ENCODE measurements at places on chromosomes 5 and 9. TPM values are rescaled to one million over a fixed set of nuclear protein-coding genes. Genes with fewer than 3 reads are reported as not detected.

Gene TTLL11
- total RNA-seq, result 1.1 TPM

Gene PCDHB8
- 7.6 TPM for total RNA-seq

Gene ACSL6
- 0.18 TPM for total RNA-seq

Gene PLCXD3
- 0.10 TPM for total RNA-seq

Gene WDR38
- total RNA-seq, result not detected

Gene ZCCHC9
- total RNA-seq, result 41.5 TPM

Gene ZNF608
- 37.5 TPM for total RNA-seq

Gene ARID3C
- 0.33 TPM for total RNA-seq

DNA sequence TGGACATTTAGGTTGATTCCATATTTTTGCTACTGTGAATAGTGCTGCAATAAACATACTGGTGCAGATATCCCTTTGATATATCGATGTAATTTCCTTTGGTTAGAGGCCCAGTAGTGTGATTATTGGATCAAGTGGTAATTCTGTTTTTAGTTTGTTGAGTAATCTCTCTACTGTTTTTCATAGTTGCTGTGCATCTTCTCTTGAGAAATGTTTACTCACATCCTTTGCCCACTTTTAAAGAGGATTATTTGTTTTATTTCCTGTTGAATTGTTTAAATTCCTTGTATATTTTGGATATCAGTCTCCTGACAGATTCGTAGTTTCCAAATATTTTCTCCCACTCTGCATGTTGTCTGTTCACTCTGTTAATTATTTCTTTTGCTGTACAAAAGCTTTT, 352.6 kb upstream of the TARS1 start:
- H3K36me3 ChIP-seq, result no peaks in the 10 kb centered on the region
- H3K4me3 ChIP-seq, result no peak overlapping the region
- H3K4me1 ChIP-seq, result no peaks in the 10 kb centered on the region
- DNase-seq, result no peak
- no peak overlapping the region for H3K27ac ChIP-seq

DNA sequence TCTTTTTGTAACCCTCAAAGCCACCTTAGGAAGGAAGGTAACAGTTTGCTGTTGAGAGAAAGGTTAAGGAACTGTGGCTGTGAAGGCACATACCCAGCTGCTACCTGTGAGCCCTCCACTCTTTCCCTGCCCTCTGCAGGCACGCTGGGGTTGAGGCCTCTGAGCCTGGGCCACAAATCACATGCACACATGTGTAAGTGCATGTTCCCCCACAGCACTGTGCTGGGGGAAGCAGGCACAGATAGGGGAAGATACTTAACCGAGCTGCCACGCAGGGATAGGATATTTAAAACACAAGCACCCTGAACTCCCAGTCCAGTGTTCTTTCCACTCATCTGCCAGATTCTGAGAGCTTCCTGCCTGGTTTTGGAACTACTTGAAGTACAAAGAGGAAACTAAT, 18.1 kb downstream of the LARP1 start:
- no peak for DNase-seq
- no peaks in the 10 kb centered on the region for H3K36me3 ChIP-seq
- H3K4me1 ChIP-seq, result peaks cover 43% of the 10 kb centered on the region

GRCh38 chr5:139881143-139881733, 85.6 kb downstream of the PSD2 start:
- H3K4me1 ChIP-seq, result no peaks in the 10 kb centered on the region
- no peak overlapping the region for H3K27ac ChIP-seq
- no peak overlapping the region for H3K4me3 ChIP-seq
- H3K36me3 ChIP-seq, result no peaks in the 10 kb centered on the region
- H3K27me3 ChIP-seq, result no peaks in the 10 kb centered on the region
- no peak for DNase-seq

- no peak for DNase-seq
- H3K36me3 ChIP-seq, result no peaks in the 10 kb centered on the region
- peaks cover 7% of the 10 kb centered on the region for H3K4me1 ChIP-seq
- no peaks in the 10 kb centered on the region for H3K27me3 ChIP-seq
These were observed 59.1 kb upstream of the IER5L start for GRCh38 chr9:129237164-129237611.

GRCh38 chr9:98555651-98556465, 152.9 kb downstream of the GABBR2 start:
- H3K4me3 ChIP-seq, result no peak overlapping the region
- H3K4me1 ChIP-seq, result no peaks in the 10 kb centered on the region
- no peaks in the 10 kb centered on the region for H3K36me3 ChIP-seq
- H3K27ac ChIP-seq, result no peak overlapping the region

- H3K27ac ChIP-seq, result no peak overlapping the region
- no peaks in the 10 kb centered on the region for H3K4me1 ChIP-seq
- DNase-seq, result no peak
- H3K36me3 ChIP-seq, result peaks cover 6% of the 10 kb centered on the region
- no peaks in the 10 kb centered on the region for H3K27me3 ChIP-seq
These were observed 290.5 kb downstream of the SLF1 start for GRCh38 chr5:94908889-94909480.

DNA sequence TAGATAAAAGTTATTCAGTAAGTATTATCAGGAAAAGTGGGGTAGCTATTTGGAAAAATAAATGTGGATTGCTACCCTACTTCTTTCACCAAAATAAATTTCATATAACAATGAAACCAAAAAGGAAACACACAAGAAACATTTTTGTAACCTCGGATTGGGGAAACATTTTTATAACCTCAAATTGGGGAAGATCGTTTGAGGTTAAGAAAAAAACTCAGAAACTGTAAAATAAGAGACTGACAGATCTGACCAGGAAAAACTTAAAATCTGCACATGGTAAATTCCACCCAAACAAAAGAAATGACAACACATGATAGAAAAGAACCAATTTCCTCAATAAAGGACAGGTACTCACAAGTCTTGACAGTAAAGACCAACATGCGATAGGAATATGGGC, 13.5 kb downstream of the EFCAB9 start:
- no peaks in the 10 kb centered on the region for H3K4me1 ChIP-seq
- H3K27ac ChIP-seq, result no peak overlapping the region
- H3K4me3 ChIP-seq, result no peak overlapping the region
- H3K36me3 ChIP-seq, result peaks cover 10% of the 10 kb centered on the region
- H3K27me3 ChIP-seq, result no peaks in the 10 kb centered on the region

DNA sequence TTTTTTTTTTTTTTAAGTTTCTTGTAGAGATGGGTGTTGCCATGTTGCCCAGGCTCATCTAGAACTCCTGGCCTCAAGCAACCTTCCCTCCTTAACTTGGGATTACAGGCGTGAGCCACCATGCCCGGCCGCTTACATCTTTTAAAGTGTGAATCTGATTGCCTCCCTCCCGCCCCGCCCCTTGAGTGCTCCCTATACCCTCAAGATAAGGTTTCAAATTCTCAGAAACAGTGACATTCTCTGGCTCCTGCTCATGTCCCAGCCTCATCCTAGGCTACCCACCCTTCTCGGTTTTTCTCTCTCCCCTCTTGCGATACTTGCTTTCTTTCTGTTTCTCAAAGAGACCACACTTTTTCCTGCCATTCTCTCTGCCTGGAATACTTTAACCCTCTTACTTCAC, 12.4 kb downstream of the MORN5 start:
- no peaks in the 10 kb centered on the region for H3K36me3 ChIP-seq
- DNase-seq, result no peak
- no peak overlapping the region for H3K4me3 ChIP-seq
- H3K4me1 ChIP-seq, result no peaks in the 10 kb centered on the region
- no peak overlapping the region for H3K27ac ChIP-seq
- H3K27me3 ChIP-seq, result no peaks in the 10 kb centered on the region

- H3K27ac ChIP-seq, result no peak overlapping the region
- no peak overlapping the region for H3K4me3 ChIP-seq
- H3K4me1 ChIP-seq, result no peaks in the 10 kb centered on the region
- DNase-seq, result no peak
These were observed 96.2 kb downstream of the ARHGEF28 start for GRCh38 chr5:73722231-73722630.

DNA sequence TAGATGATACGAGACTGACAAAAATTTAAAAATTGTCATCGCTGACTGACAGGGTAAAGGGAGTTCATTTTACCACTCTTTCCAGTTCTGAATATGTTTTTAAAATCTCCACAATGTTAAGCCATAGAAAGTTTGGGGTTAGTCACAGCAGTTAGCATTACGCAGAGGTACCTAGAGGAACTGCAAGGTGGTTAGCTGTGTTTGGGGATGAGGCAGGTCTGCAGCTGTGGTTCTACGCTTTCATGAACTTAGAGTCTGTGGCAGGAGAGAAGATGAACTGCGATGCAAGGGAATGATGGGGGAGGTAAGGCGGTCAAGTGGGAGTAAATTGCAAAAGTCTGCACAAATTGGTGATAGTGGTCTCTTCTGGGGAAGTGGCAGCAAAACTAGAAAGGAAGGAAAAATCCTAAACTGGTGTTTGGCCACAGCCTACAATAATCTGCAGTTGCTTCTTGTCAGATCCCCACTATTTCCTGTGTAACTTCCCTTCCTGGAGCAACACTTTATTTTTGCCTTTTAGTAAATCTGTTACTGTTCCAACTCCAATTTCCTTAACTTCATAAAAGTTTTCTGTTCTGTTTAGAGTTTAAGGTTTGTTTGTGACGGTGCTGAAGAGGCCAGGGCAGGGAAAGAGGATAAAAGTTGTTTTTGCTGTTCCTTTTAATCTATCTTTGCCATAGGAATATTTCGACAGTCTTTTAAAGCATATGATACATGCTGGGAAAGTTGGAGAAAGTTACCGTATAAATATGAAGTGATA, 38.6 kb upstream of the SNX2 start:
- no peaks in the 10 kb centered on the region for H3K27me3 ChIP-seq
- no peak overlapping the region for H3K4me3 ChIP-seq
- no peaks in the 10 kb centered on the region for H3K36me3 ChIP-seq
- H3K4me1 ChIP-seq, result no peaks in the 10 kb centered on the region
- no peak overlapping the region for H3K27ac ChIP-seq

GRCh38 chr9:93252781-93253530, 69.0 kb downstream of the WNK2 start:
- H3K4me1 ChIP-seq, result no peaks in the 10 kb centered on the region
- no peak overlapping the region for H3K4me3 ChIP-seq
- no peak overlapping the region for H3K27ac ChIP-seq
- DNase-seq, result no peak

DNA sequence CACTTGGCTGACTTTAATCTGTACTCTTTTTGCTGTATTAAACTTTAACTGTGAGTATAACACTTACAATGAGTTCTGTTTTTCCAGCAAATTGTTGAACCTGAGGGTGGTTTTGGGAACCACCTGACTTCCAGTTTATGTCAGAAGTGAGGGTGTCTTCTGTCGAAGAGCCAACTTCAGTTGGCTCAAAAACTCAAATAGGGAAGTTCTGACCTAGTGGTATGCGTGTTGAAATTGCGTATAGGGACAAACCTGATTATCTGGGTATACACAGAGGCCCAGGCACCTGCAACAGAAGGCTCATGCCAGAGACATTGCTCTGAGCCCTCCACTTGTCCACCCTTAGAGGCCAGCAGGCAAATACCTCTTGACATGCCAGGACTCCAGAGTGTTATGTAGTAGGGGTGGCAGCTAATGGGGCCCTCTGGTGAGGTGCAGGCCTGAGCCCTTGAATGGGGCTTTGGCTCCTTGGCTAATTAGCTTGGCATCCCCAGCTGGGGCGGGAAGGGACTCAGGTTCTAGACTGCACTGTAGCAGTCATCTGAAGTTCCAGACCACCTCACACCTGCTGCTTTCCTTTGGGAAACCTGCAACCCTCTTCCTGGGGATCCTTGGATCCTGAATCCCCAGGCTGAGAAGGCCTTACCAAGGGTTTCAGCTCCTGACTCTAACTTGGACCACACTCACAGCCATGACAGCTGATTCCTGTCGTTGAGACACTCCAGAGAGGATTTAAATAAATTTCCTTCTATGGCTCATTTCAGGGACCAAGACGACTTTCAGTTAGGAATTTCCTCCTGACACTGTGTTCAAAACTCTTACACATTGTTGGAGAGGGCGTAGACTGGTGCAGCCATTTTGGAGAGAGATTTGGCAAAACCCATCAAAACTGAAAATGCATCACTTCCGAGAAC, 189.6 kb downstream of the HSPA4 start:
- no peaks in the 10 kb centered on the region for H3K36me3 ChIP-seq
- peak overlapping the region; percentile 75 for H3K27ac ChIP-seq
- no peak for DNase-seq

GRCh38 chr9:124297551-124297901, 39.8 kb downstream of the NEK6 start:
- H3K4me3 ChIP-seq, result no peak overlapping the region
- no peaks in the 10 kb centered on the region for H3K27me3 ChIP-seq
- no peaks in the 10 kb centered on the region for H3K36me3 ChIP-seq
- peak; percentile 43 for DNase-seq

DNA sequence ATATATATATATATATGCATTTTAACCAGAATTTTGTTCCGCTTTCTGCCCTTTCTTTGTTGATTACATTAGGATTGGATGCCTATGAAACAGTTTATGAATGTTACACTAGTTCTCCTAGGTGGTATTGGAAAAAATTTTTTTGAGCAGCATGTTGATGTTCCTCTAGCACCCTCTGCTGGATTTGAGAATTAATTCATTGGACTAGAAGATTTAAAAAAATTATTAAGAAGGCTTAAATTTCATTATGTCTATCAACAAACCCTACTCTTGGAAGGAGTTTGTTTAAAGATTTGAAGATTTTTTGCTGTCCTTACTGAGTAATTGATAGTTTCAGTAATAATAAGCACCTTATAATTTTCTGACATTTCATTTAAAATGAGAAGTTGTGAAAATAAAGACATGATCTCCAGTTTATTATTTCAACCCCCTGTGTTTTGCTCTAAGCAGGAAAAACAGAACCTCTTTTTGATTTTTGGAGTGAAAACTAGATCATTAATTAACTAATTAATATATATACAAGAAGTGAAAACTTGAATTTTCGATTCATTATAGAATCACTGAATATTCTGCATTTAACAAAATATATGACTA, 89.6 kb downstream of the CCDC171 start:
- no peak for DNase-seq
- H3K36me3 ChIP-seq, result no peaks in the 10 kb centered on the region
- H3K27ac ChIP-seq, result no peak overlapping the region

DNA sequence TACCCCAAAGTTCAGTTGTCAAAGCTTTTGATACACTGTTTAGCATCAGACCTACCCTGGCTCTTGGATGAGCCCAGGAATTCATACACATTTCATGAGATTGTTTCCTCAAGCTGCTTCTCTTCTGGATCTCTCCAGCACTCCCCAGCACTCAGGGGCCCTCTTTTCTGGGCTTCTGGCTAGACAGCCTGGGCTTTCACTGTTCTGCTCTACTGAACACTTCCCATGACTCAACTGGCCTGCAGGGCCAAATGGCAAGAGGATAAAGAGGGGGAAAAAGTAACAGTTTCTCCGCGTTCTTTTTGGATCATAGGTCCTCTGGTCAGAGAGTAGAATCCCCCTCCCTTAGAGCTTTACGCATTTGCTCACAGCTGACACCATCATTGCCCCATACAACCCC, 20.9 kb upstream of the LURAP1L start:
- no peak overlapping the region for H3K4me3 ChIP-seq
- DNase-seq, result no peak
- H3K4me1 ChIP-seq, result no peaks in the 10 kb centered on the region
- no peaks in the 10 kb centered on the region for H3K36me3 ChIP-seq
- no peaks in the 10 kb centered on the region for H3K27me3 ChIP-seq
- no peak overlapping the region for H3K27ac ChIP-seq

Data from Panc1 (cell line).